Activated CD8-positive, alpha-beta T cell treated with anti-CD3 and anti-CD28 coated beads, Interleukin-2, amount 10 ng/mL, durations not matched to agents 7 days and 5 days (primary cell): ENCODE measurements at places on chromosomes 5 and 9.

DNA sequence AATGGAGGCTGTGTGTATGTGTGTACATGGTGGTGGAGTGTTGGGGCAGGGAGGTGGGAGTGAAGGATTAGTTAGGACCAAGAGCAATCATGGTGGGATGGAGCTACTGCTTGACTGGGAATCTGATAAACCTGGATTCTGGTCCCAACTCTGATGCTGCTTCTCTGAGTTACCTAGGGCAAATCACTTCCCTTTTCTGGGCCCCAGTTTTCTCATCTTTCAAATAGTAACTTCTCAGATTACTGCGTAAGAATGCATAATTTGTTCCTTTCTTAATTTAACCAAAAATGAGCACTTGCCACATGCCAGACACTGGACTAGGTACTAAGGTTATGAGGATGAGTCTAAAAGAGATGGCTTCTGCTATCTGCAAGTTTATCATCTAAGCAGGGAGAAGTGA lies 20.8 kb upstream of the ANXA6 start:
- DNase-seq: no peak

DNA sequence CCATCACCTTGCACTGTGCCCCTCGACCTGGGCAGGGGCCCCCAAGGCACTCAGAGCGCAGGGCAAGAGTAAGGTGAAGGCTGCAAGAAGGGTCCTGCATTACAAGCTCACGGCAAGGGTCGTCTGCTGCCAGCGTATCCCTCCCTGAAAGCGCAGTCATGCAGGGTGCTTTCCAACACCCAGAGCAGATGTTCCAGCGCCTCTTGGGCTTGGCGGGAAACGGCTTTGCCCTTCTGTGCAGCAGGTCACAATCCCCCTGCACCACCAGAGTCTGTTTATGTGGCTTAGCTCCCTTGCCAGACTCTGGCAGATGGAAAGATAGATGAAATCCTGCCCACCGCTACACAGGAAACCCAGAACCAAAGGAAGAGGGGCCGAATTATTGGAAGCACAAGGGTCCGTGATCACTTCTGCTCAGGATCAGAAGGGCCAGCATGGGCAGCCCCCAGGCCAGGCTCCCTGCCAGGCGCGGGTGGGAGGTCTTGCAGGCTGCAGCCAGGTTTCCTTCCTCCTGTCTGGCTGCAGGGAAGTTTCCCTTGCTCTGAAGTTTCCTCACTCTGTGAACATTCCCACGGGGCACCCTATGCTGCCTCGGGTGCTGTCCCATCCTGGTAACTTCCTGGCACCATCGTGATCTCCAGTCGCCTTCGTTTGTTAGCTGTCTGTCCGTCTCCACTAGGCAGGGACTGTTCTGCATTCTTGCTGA lies 132.2 kb downstream of the ZNF354C start:
- no peak for DNase-seq

- no peak for DNase-seq
These were observed 7.1 kb upstream of the IFNA6 start for GRCh38 chr9:21357479-21358460.

DNA sequence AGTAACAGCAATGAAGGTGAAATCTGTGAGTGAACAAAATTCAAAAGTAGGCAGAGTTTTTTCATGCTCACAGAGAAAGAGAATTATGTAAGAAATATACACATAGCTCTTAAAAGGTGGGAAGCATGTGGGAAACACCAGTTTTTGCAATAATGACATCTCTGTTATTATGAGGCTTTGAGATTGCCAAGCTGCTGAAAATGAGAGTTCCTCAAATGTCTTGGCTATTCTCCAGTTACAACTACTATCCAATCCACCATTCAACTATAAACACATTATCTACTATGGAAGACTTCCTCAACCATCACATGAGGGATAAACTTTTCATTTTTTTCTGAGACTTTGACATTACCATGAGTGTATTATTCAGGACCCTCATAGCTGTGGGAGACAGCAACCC lies 420.8 kb upstream of the ACTBL2 start:
- DNase-seq: no peak
